Stimulated activated CD4-positive, alpha-beta T cell treated with anti-CD3 and anti-CD28 coated beads, Interleukin-4, amount 100 ng/mL, for 1 hour (primary cell): ENCODE measurements at places on chromosomes 11 and 22.

- no peak for DNase-seq
Measured at GRCh38 chr11:68064926-68065325, 26.1 kb downstream of the TCIRG1 start.

DNA sequence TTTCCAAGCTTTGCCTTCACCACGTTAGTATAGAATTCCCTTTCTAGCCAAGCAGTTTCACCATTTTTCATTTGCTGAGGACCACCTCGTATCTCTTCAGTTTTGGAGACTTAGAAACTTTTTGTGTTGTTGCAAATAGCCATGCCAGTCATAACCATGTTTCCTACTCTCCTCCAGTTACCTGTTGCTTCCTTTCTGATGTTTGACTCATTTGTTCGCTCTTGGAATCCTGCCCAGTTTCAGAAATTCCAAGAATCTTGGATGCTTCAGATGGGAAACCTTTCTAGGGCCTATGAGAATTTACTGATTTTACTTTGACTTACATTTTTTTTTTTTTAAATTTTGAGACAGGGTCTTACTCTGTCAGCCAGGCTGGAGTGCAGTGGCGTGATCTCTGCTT is 65.4 kb downstream of the PPP6R3 start:
- no peak for DNase-seq

GRCh38 chr11:110092515-110093406 is at the start of gene ZC3H12C:
Gene ZC3H12C, plus strand, starts transcription at chr11:110093392. Its CDS starts 20 bp downstream, at chr11:110093412.
- DNase-seq = peak; percentile 28

GRCh38 chr11:104781719-104782376 is 116.4 kb downstream of the CASP12 start:
- no peak for DNase-seq

DNA sequence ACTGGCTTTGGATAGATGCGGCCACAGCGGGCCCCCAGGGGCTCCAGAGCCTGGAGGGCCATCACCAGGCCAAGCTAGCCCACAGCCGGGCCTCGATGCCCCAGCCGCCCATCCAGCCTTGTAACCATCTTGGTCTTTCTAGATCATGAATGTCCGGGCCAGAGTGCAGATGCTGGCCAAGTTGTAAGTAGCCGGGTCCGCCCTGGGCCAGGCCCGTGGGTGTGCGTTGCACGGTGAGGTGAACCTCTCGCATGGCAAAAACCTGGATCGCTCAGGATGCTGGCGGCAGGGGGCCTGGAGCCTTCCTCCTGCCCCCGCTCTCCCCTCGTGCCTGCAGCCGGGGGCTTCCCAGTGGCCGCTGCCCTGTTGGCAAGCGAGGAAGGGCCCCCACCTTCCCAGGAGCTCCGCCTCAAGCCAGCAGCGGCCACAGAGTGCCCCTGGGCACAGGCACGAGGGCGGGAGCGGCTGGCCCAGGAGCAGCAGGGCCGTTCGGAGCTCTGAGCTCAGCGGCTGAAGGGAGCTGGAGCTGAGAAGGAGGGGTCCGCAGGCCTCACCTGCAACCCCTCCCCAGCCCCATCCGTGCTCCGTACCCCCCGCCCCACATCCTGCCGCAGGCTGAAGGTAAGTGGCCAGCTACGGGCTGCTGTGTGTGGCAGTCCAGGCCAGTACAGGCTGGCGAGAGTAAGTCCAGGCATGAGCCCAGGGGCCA is 10.9 kb upstream of the MRPL23 start:
- no peak for DNase-seq

DNA sequence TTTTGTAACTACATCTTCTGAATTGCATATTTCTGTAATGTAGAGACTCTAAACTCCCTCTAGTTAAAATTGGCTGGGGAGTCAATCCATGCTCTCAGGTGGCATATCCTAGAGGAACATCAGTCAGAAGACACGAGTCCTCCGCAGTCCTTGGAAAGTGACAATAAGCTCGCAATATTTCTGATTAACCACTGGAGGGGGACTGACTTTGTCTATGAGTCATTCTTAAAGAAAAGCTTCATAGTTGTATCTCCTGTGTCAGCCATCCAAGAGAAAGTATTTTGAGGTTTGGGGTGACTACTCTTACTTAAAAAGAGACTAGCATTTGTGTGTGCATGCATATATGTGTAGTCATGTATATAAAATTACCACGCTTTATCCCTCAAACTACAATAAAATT is 60.2 kb downstream of the SLN start:
- DNase-seq = no peak

DNA sequence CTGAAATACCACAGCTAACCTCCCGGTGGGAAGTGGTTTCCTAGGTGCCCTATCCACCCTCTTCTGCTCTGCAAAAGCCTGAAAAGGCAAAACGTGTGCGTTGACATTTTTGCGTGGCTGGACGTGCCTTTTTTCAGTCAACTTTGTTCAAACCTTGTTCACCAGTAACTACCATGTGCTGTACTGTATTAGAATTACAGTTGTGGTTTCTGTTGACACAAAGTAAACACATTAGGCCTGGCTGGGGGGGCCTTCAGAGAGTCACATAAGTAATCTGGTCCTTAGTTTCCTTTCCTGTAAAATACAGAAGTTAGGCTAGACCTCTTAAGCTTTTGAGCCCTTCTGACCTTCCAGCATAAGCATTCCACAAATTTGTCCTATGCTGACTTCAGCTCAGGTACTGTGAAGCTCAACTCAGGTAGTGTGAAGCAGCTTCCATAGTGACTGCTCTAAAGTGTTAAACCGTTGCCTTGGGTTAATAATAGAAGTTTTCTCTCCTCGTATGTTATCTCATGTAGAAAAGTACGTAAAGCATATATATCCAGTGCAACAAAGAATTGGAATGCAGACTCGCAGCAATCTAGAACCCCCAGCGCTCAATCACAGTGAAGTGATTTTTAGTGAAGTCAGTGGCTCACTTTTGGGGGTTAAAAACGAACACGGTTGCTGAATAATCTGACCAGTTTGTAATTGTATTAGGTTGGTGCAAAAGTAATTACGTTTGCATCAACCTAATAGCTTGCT is 1.8 kb downstream of the EWSR1 start:
- no peak for DNase-seq

GRCh38 chr11:3904228-3904627 is 48.8 kb downstream of the STIM1 start:
- no peak for DNase-seq

- no peak for DNase-seq
Measured at GRCh38 chr11:124536520-124536919, 6.9 kb downstream of the OR8B12 start.

- DNase-seq = no peak
Measured at GRCh38 chr22:20582520-20583361, 75.3 kb downstream of the MED15 start.

GRCh38 chr22:48318575-48319320 is 1508.9 kb downstream of the BRD1 start:
- no peak for DNase-seq

- DNase-seq = no peak
Measured at GRCh38 chr22:28560046-28560742, 119.4 kb downstream of the TTC28 start.
